Skeletal muscle tissue (tissue), 5 donors: ENCODE measurements at places on chromosomes 16 and 17. TPM values are rescaled to one million over a fixed set of nuclear protein-coding genes. Genes with fewer than 3 reads are reported as not detected.

Gene SLC5A11
- not detected for total RNA-seq

Gene CCL15
- total RNA-seq, result not detected

Gene P2RX5
- total RNA-seq, result 13.0 TPM

Gene C17orf100
- not detected for total RNA-seq

Gene LUC7L
- total RNA-seq, result 38.1 TPM

Gene SOCS3
- total RNA-seq, result 15.7 TPM
